Upper lobe of left lung (tissue), 6 donors: ENCODE measurements at places on chromosomes 5 and 9.
A peak's percentile ranks its signal among the peaks of the same experiment; 100 is the strongest.

- no peak overlapping the region for H3K27ac ChIP-seq
- no peaks in the 10 kb centered on the region for H3K27me3 ChIP-seq
- H3K36me3 ChIP-seq, result peaks cover 93% of the 10 kb centered on the region
- DNase-seq, result no peak
- no peaks in the 10 kb centered on the region for H3K4me1 ChIP-seq
- H3K4me3 ChIP-seq, result no peak overlapping the region
Observed at GRCh38 chr9:108919517-108919916, 14.4 kb downstream of the ELP1 start.

DNA sequence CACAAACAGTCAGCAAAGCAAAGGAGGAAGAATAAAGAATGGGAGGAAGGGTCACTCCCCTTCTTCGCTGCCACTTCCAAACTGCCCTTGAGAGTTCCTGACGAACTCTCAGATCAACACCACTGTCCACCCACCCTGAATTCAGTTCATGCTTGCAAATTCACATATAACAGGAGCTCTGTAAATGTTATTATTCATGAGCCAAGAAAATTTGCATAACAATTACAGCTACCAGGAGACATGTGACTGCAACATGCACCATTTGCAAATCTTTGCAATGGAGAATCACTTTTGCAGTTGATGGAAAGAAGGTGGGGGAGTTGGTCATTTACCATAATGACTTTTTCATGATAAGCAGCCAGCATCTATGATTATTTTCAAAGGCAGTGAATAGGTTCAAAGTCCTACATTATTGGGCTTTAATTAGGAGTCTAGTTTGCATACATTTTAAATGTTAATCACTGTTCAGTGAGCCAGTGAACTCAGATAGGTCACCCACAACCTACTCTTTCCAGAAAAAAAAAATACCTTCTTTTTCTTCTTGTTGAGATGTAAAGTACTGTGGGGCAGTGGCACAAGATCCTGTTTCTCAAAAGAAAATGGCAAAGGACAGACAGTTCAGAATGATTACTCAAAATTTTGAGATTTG is 149.7 kb downstream of the CAAP1 start:
- no peak overlapping the region for H3K27ac ChIP-seq
- no peaks in the 10 kb centered on the region for H3K4me1 ChIP-seq
- no peaks in the 10 kb centered on the region for H3K27me3 ChIP-seq

DNA sequence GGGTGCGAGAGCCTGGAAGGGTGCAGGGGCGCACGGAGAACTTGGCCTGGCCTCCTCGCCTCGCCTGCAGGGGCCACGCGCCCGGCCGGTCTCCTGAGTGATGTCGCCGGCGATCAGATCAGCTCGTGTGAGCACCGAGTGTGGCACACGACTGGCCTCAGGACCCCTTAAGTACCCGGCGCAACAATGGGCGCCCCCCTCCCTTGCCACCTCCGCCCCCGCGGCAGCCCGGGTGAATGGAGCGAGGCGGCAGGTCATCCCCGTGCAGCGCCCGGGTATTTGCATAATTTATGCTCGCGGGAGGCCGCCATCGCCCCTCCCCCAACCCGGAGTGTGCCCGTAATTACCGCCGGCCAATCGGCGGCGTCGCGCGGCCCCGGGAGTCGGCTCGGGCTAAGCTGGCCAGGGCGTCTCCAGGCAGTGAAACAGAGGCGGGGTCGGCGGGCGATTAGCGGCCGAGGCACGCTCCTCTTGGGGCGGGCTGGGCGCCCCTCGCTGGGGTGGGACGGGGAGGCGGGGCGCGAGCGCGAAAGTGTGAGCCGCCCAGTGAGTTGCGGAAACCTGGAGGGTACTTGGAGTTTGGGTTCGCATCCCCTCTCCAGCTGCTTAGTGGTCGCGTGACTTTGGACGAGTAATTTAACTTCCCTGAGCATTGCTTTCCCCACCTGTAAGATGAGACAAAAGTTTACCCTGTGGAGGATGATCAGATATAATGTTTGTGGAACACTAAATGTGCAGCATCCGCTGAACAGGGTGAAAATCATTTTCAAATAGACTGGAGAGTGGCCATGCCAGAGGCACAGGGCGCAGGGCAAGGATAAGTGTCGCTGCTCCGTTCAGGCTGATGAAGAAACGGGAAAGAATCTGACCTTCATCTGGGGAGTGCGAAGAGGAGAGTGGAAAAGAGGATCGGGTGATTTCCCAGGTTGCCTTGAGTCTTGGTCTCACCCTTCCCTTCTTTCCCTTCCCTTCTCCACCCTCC is at the start of gene NEUROG1:
TSS of gene NEUROG1 (minus strand) at position 145 of the 982 bp plus-strand sequence. CDS start 274 bp downstream, outside the sequence.
- peaks cover 29% of the 10 kb centered on the region for H3K27me3 ChIP-seq
- no peaks in the 10 kb centered on the region for H3K36me3 ChIP-seq
- H3K4me3 ChIP-seq, result no peak within 1 kb of the TSS
- no peak within 1 kb of the TSS for H3K27ac ChIP-seq
- DNase-seq, result peak; percentile 80

GRCh38 chr9:72588336-72588735 is 66.9 kb downstream of the TMC1 start:
- no peak overlapping the region for H3K4me3 ChIP-seq
- no peaks in the 10 kb centered on the region for H3K36me3 ChIP-seq
- no peak for DNase-seq
- no peak overlapping the region for H3K27ac ChIP-seq

DNA sequence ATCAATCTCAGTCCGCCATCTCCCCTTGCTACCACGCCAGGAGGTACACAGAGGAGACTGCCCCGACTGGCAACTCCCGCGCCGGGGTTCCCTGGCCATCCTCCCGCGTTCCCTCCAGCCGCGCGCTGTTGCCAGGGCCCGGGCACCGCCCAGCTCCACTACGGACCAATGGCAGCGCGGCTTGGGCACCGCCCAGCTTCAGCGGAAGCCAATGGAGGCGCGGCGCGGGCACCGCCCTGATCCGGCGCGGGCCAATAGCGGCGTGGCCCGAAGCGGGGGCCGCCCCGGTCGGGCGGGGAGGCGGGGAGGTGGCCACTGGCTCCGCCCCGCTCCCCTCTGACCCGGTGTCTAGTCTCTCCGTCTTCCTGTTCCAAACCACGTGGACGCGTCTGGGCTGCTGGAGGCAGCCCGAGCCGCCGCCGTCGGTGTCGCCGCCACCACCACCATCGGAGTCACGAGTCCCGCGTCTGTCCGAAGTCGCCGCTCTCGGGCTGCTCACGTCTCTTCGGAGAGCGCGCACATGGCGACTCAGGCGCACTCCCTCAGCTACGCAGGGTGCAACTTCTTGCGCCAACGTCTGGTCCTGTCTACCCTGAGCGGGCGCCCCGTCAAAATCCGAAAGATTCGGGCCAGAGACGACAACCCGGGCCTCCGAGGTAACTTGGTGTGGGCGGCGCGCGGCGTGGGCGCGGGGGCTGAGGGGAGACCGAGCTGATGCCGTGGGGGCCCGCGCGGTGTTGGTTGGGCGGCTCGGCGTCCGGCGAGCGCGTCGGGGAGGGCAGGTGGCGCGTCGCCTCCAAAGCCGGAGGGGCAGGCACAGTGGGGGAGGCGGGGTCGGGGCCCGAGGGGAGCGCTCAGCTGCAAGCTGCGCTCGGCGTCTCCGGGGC is at the start of gene RCL1:
TSS of gene RCL1 (plus strand) at position 373 of the 887 bp plus-strand sequence. CDS start at position 521, 148 bp downstream.
- H3K27me3 ChIP-seq, result no peaks in the 10 kb centered on the region
- H3K4me1 ChIP-seq, result peaks cover 37% of the 10 kb centered on the region
